Cortex of kidney (tissue), 1 donor: ENCODE measurements at places on chromosomes 4 and X.

DNA sequence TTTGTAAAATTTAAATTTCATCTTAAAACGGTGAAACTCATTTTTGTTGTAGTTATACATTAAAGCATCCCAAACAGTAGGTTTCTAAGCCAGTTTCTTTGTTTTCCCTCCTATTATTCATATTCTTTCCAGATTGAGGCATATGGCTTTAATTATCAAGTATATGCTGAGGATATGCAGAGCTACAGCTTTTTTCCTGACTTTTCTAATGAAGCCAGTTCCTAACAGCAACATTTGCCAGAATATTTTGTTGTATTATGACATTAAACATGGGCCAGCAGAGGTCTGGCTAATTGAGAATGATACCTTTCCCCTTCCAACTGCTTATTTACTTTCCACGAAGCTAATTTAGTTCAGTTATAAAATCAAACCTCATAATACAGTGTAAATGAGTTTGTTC is 75.3 kb downstream of the SLIT2 start:
- no peak for DNase-seq

GRCh38 chrX:152821145-152821765 is 9.3 kb downstream of the CETN2 start:
- no peak for DNase-seq

GRCh38 chr4:147578593-147578992 is 38.6 kb upstream of the TMEM184C start:
- no peak for DNase-seq

DNA sequence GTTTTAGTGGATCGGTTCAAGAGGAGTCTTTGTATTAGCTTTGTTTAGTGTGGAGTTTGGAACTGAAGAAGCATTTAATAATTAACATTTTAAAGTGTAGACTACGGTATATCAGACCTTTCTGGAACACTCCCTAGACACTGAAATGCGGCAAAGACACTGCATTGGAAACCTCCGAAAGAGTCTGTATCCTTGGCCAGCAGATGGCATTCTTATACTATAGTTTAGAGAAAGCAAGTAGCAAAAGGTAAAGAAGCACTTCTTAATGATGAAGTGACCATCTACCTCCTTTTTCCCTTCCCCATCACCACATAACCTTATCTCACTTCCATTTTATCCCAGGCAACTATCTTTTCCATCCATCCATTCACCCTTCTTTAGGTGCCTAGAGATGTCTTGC is 7.6 kb downstream of the FABP2 start:
- no peak for DNase-seq

DNA sequence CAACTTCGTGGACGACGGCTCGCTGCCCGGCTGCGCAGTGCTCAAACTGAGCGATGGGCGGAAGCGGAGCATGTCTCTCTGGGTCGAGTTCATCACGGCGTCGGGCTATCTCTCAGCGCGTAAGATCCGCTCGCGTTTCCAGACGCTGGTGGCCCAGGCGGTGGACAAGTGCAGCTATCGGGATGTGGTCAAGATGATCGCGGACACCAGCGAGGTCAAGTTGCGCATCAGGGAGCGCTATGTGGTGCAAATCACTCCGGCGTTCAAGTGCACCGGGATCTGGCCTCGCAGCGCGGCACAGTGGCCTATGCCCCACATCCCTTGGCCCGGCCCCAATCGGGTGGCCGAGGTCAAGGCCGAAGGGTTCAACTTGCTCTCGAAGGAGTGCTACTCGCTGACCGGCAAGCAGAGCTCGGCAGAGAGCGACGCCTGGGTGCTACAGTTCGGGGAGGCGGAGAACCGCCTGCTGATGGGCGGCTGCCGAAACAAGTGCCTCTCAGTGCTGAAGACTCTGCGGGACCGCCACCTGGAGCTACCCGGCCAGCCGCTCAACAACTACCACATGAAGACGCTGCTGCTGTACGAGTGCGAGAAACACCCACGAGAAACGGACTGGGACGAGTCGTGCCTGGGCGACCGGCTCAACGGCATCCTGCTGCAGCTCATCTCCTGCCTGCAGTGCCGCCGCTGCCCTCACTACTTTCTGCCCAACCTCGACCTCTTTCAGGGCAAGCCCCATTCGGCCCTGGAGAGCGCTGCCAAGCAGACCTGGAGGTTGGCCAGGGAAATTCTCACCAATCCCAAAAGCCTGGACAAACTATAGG is 1.5 kb downstream of the MAB21L2 start:
- no peak for DNase-seq

DNA sequence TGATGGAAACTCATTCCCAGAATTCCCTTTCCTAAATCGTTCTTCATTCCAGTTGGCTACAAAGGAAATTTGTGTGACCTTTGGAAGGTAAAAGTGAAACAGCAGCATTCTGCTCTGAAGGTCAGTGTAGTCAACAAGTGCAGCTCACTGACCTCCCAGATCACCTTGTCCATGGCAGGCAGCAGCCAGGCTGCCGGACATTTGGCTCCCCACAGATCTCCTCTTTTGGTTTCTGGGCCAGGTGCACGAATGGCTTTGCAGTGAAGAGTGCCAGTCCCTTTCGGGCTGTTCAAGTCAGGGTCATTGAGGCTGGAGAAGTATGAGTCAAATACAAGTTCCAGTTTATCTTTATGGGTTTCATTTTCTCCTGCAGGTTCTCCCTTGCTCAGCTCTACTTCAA is 14.3 kb downstream of the GPRIN3 start:
- no peak for DNase-seq

DNA sequence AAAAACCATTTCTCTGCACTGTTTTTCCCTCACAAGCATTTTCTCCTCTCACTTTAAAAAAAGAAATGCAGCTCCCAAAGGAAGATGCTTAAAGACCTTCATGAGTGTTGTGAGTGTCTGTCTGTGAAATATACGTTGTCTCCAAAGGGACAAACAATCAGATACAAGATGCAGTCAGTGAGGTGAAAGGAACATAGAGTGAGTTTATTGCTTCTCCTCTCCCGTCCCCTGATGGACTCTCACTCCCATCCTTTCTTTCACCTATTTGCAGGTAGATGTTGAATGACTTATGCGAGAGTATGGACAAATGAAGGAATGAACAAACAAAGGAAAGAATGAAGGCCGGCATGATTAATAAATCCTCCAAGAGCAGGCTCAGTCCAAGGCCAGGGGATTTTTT is 561.2 kb upstream of the DIPK2B start:
- DNase-seq = no peak

GRCh38 chr4:2393353-2394270 is 24.8 kb downstream of the ZFYVE28 start:
- DNase-seq = no peak

DNA sequence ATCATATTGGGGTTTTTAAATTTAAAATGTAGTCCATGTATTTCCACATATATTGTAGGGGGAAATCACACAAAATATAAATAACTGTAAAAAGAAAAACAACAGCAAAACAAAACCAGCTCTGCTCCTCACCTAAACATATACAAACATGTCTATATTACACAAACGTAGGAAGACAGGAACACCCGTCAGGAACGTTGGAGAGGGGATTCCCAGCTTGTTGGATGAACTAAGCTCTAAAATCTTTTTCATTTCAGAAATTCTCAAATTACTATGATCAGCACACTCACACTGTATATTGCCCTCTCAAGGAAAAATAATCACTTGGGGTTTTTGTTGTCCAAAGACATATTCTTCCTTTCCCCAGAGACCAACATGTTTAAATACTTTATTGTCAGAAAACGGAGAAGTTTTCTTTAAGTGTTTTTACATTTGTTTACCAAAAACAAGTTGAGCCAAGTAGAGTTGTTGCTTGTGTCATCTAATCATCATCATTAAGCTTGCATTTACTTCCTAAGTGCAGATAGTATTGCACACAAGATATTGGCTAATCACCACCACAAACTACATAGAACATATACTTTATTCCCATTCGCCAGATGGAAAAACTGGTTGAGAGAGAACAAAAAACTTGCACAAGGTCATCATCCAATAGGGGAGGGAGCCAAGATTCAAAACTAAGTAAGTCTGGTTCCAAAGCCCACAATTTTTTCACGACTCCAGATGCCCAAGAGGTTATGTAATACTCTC is 2.4 kb upstream of the TLR10 start:
- DNase-seq = no peak

DNA sequence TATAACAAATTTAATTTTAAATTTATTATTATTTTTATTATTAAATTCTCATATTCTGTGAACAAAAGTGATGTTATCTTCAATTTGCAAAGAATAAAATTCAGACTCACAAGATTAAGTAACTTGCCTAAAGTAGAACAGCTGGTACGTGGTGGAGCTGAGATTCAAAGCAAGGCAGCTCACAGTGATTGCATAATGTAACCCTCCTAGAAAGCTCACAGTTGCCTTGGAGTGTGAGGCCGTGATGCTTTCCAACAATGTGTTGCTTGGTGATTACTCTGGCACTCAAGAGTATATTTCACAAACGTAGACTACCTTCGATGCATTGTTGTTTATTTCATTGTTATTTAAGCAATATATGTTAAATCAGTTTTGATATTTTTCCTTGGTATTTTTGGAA is 1039.2 kb upstream of the PABPC4L start:
- DNase-seq = no peak

DNA sequence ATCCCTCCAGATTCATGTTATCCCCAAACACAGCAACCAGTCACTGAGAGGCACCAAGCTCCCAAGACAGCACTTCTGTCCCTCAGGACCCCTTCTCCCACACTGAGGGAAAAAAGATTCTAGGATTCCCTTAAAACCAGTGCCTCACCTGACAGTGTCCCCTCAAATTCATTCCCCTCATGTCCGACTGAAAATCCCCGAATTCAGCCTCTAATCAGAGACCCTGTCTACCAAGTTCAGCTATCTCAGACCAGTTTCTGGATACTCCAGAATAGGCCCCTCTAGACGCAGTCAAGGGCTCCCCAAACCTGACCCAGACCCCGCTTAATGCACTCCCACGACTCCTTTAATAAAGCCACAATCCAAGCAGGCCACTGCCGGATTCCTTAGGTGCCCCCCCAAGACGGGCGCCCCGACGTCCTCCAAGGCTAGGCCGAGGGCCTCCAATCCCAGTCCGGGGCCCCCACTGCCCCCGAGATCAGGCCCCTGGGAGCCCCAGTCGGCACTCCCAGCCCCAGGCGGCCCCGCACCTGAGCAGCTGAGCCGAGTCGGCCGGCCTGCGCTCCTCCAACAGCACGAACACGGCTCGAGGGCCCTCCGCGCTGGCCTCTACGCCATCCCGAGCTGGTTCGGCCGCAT is 457 bp downstream of the TFE3 start:
- DNase-seq = no peak

GRCh38 chrX:104806346-104806745 is 240.3 kb downstream of the IL1RAPL2 start:
- no peak for DNase-seq

DNA sequence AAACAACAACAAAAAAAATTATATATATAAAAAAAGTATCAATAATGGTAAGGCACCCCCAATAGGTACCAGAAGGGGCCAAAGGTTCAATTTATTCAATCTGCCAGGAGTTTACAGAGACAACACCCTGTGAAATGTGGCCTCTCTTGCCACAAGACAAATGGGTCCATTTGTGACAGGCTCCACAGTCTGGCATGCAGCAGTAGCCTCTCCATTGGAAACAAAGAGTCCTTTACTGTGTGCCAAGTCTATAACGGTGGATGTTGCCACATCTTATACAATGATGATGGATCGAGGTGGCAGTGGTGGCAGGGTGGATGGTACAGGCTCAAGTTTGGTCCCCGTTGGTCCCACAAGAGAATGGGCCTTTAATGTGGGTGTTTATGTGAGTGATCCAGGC is 70.1 kb upstream of the SH3RF1 start:
- DNase-seq = no peak

DNA sequence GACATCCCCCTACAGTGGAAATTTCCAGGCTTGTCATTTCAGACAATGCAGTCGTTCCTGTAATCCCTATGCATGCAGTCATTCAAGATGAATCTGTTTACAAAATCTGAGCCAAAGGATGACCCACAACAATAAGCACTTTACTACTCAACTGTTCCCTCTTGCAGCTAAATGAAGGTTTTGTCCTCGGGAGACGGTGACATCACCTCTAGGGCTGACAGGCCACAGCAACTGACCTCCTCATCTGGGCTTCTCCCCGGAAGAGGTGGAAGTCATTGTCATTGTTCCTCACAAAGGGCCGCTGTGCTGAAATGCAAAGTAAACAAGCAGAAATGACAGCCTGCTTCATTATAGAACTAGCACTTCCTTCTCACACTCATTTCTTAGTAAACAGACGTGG is 29.2 kb downstream of the CLRN2 start:
- DNase-seq = no peak

DNA sequence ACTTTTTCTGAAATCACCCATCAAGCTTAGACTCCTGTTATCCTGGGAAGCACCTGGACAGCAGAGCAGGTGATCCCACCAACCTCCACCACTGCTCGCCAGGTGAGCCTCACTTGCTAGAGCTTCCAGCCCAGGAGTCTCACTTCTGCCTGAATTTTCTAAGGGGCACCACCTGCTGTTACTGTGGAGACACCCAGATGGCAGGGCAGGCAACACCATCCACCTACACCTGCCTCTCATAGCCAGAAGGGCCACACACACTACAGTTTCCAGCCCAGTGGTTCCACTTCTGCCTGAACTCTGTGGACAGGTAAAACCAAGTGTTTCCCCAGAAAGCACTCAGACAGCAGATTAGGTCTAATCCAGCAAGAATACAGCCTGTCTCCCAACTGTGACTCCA is 262.0 kb downstream of the ARAP2 start:
- no peak for DNase-seq

DNA sequence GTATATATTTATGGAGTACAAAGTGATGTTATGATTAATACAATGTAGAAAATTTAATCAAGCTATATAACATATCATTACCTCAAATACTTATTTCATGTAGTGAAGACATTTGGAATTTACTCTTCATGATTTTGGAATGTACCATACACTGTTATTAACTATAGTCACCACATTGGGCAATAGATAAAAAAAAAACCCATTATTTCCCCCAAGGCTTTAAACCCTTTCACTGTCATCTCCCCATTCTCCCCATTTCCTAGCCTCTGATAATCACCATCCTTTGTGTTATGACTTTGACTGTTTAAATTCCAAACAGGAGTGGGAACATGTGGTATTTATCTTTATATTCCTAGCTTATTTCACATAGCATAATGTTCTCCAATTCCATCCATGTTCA is 2189.1 kb upstream of the AGA start:
- DNase-seq = no peak

GRCh38 chrX:103356130-103356798 is at the start of gene TCEAL9:
Gene TCEAL9, plus strand, starts transcription at chrX:103356506. Its CDS starts 1,179 bp downstream, at chrX:103357685.
- DNase-seq = no peak
